ENCODE measurements at places on chromosomes 3 and 15.

DNA sequence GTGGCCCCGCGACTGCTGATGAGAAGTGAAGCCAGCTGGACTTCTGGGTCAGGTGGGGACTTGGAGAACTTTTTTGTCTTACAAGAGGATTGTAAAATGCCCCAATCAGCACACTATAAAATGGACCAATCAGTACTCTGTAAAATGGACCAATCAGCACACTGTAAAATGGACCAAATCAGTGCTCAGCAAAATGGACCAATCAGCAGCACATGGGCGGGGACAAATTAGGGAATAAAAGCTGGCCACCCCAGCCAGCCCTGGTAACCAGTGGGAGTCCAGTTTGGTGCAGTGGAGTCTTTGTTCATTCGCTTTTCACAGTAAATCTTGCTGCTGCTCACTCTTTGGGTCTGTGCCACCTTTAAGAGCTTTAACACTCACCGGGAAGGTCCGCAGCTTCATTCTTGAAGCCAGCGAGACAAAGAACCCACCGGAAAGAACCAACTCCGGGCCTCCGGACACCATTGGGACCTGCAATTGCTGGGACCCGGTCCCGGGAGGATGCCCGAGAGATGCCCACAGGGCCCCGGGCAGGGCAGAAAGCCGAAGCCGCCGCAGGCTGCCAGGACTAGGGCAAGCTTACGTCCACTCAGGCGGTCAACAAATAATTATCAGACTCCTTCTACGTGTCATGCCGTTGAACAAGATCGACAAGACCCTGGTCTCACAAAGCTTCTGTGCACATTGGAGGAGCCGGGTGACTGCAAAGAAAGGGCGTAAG, 8.3 kb upstream of the NR2E3 start:
- DNase-seq, result no peak

GRCh38 chr3:119308355-119308754, 14.2 kb downstream of the ARHGAP31 start:
- no peak for DNase-seq

DNA sequence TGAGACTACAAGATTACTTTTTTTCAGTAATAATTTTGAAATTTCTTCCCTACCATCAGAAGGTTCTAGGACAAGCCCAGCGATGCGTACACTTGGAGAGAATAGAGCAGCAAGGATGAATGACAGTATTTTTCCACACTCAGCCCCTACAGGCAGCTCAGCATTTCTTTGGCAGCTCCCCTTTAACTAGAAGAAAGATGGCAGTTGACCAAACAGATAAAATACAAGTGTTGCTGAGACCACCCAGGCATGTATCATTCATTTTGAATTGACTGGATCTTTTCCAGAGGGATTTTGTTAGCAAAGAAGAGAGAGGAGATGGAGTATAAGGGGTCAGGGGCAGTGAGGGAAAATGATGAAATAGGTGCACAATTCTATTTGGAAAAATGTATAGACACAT, 761.3 kb downstream of the AGBL1 start:
- no peak for DNase-seq

DNA sequence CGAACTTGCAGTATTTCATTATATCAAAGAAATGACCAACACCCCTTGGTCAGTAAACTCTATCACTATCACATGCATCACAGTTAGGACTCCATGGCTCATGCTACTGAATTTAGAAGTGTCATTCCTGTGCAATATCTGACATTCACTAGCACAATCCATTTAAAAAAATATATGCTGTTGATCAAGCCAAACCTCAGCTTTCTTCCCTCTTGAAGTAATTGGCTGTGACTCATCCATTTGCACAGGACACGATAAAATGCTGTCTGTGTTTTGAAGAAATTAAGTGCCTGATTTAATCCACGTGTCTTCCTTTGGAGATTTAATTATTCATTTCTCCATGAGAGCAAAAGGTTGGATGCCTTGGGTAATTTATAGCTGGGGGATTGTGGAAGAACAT, 38.9 kb downstream of the CPNE4 start:
- DNase-seq, result no peak

DNA sequence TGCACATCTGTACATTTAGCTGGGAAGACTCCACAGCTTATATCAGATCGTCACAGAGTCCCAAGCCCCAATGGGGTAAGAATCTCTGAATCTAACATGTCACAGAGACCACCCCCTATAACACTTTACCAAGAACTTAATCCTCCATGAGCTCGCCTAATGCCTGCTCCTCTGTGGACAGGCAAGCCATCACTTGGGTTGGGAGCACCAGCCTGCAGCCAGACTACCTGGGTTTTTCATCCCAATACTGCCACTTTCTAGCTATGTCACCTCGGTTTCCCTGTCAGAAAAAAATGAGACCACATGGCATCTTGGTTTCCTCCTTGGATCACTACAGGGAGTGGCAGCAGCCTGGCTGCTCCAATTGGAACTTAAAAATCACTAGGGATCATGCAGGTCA, 277.9 kb upstream of the TLE3 start:
- no peak for DNase-seq

Data from psoas muscle (tissue), 8 donors.